Muscle of leg (tissue), 16 donors: ENCODE measurements at places on chromosomes 6 and 20.

DNA sequence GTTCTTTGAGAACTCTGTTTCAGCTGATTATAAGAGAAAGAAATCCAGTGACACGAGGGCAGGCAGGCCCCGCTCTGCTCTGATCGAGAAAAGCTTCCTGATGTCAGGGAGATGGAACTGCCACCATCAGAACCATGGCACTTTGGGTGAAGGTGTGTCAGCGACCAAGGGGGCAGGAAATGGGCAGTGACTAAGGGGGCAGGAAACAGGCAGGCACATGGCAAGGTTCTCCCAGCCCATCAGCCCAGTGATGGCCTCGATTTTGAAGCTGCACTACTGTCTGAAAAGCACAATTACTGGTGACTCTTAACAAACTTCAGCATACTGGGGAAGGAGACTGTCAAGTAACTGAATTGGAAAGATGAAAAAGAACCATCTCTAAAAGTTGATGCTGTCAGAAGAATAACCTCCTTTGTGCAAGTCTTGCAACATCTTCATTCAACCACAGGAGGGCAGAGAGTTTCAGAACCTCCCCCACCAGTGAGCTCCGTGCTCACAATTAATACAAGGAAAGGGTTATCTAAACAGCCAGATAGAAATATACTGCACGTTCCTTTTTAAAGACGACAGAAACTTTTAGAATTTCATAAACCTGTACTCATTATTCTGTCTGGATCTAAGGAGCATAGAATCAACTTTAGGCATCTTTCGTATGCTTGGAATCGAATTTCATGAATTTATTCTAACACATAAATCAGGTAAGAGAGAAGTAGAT, 39.1 kb downstream of the TMX4 start:
- no peak for DNase-seq

- DNase-seq: no peak
Observed at GRCh38 chr6:45522486-45522885, 144.8 kb upstream of the SUPT3H start.

- peak; percentile 30 for DNase-seq
Observed at GRCh38 chr6:41200296-41200900, 551 bp downstream of the TREML2 start.

- DNase-seq: no peak
Observed at GRCh38 chr20:56589633-56590032, 39.5 kb upstream of the TFAP2C start.

DNA sequence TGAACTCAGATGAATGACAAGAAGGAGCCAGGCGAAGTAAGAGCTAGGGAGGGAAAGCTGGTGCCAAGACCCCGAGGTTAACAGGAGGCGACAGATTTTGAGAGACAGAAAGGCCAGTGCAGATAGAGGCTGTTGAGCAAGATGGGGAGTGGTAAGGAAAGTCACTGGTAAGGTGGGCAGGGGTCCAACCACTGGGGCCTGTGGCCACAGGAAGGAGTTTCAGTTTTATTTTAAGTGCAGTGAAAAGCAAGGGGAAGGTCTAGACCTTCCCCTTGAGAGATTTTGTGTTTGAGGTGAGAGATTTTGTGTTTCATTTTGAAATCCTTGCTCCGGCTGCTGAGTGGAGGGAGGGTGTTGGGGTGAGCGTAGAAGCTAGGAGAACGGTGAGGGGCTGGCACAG, 41.8 kb upstream of the APCDD1L start:
- no peak for DNase-seq

DNA sequence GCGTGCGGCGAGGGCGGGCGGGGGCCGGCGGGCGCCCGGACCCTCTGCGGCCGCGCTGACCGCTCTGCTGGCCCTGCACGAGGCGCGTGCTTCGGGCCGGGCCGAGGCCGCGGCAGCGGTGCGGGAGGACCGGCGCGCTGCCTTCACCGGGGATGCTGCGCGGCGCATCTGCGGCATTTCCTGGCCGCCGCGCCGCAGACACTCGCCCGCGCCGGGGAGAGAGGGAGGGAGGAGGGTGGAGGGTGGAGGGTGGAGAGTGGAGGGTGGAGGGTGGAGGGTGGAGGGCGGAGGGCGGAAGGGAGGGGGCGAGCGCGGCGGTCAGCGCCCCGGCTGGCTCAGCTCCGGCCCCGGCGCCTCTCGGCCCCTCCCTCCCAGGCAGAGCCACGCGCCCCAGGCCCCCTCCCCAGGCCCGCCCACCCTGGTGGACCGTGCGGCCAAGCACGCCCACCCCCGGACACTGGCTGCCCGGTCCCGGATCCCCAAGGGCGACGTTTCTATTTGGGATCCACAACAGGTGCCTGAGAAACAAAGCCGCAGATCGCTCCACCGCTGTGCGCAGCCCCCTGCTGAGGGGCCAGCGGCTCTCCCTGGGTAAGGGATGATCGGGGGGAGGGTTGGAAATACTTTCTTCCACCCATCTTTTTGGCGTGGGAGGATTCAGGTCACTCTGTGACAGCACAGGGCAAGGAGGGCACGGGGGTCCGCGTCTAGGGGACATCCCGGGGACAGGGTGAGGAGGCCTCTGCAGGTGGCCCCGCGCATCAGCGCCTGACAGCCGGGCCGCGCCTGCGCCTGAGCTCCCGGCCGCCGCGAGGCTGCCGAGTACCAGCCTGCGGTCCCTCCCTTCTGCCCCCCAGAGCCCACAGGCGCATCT, 111.2 kb upstream of the BEND6 start:
- peak; percentile 87 for DNase-seq

DNA sequence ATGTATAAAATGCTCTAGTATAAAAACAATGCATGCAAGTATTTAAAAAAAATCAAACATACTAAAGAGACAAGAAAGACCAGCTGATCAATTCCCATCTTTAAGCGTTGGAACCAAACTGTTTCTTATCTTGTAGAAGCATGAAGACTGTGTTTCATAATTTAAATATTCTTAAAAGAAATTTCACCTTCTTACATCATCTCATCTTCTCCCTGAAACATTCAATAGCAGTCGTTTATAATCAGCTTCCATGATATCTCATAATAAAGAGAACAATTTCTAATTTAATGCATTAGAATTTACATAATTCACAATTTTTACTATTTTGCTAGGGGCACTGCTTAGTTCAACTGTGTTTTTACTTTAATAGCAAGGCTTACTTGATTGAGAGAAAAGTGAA, 468.1 kb upstream of the MARCKS start:
- no peak for DNase-seq

DNA sequence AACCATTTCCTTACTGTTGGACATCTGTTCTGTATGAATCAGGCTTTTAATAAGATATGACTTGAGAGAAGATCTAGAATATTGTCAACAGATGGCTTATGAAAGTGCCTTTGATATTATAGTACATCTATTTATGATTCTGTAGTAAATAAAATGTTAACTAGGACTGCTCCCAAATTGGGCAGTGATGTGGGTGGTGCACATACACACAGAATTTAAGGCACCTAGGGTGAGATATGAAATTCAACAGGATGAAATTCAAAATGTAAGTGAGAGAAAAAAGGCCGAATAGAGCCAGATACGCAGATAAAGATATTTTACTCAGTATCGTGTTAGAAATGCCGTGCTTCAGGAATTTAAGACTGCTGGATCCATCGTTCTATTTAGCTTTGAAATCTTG, 26.3 kb downstream of the FAM50B start:
- DNase-seq: no peak

- DNase-seq: no peak
Observed at GRCh38 chr20:50670126-50670862, 21.0 kb downstream of the RIPOR3 start.

- no peak for DNase-seq
Observed at GRCh38 chr6:140052736-140053729, 678.6 kb upstream of the CITED2 start.
